ENCODE measurements at places on chromosomes 7 and 10.

- DNase-seq = no peak
Measured at GRCh38 chr7:5652829-5653228, 128.6 kb downstream of the RNF216 start.

GRCh38 chr10:22646388-22646853 lies 68.0 kb downstream of the PIP4K2A start:
- no peak for DNase-seq

DNA sequence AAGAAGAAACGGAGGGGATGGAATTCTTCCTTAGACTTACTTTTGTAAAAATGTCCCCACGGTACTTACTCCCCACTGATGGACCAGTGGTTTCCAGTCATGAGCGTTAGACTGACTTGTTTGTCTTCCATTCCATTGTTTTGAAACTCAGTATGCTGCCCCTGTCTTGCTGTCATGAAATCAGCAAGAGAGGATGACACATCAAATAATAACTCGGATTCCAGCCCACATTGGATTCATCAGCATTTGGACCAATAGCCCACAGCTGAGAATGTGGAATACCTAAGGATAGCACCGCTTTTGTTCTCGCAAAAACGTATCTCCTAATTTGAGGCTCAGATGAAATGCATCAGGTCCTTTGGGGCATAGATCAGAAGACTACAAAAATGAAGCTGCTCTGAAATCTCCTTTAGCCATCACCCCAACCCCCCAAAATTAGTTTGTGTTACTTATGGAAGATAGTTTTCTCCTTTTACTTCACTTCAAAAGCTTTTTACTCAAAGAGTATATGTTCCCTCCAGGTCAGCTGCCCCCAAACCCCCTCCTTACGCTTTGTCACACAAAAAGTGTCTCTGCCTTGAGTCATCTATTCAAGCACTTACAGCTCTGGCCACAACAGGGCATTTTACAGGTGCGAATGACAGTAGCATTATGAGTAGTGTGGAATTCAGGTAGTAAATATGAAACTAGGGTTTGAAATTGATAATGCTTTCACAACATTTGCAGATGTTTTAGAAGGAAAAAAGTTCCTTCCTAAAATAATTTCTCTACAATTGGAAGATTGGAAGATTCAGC lies 158.7 kb upstream of the LANCL2 start:
- no peak for DNase-seq

- DNase-seq = no peak
Measured at GRCh38 chr7:31814187-31814586, 127.2 kb downstream of the PPP1R17 start.

- DNase-seq = no peak
Measured at GRCh38 chr10:3500408-3500856, 284.6 kb downstream of the KLF6 start.

GRCh38 chr10:50850578-50851230 lies 34.7 kb downstream of the A1CF start:
- DNase-seq = no peak

DNA sequence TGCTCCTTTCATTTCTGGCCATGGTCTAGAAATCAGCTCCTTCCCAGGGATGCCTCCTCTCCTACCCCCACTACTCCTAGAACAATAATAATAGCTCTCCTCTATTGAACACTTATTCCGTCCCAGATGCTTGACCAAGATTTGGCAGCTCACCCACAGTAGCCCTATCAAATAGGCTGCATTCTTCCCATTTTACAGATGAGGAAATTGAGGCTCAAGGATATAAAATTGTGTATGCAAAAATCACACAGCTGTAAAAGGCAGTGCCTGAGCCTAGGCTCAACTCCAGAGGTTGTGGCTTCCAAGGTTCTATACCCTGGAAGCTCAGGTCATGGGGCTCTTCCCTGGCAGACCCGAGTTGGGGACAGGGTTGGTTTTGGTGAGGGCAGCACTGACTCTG lies 82.3 kb downstream of the C10orf105 start:
- no peak for DNase-seq

DNA sequence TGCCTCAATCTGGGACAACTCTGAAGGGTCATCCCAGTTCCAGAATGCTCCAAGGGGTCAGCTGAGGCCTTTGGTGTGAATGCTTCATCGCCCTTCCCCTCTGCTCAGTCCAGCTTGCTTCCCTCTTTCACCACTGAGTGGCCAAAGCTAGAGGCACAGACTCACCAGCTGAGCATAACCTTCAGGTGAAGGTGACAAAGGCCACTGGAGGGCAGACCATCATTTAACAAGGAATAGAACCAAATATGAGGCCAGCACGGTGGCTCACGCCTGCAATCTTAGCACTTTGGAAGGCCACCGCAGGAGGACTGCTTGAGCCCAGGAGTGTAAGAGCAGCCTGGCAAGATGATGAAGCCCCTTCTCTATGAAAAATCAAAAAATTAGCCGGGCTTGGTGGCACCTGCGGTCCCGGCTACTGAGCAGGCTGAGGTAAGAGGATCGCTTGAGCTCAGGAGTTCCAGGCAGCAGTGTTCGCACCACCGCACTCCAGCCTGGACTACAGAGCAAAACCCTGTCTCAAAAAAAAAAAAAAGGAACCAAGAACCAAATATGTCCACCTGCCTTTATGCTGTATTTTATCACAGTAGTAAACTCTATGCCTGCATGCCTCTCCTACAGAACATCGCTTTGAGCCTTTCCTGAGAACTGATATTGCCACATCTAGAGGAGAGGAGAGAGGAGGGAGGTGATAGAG lies 13.4 kb downstream of the PRKAG2 start:
- no peak for DNase-seq

GRCh38 chr7:82745117-82745516 lies 301.5 kb upstream of the CACNA2D1 start:
- DNase-seq = no peak

- peak; percentile 51 for DNase-seq
Measured at GRCh38 chr10:125629758-125630376, 53.1 kb downstream of the TEX36 start.

GRCh38 chr10:65430979-65431378 lies 1494.9 kb upstream of the LRRTM3 start:
- no peak for DNase-seq

DNA sequence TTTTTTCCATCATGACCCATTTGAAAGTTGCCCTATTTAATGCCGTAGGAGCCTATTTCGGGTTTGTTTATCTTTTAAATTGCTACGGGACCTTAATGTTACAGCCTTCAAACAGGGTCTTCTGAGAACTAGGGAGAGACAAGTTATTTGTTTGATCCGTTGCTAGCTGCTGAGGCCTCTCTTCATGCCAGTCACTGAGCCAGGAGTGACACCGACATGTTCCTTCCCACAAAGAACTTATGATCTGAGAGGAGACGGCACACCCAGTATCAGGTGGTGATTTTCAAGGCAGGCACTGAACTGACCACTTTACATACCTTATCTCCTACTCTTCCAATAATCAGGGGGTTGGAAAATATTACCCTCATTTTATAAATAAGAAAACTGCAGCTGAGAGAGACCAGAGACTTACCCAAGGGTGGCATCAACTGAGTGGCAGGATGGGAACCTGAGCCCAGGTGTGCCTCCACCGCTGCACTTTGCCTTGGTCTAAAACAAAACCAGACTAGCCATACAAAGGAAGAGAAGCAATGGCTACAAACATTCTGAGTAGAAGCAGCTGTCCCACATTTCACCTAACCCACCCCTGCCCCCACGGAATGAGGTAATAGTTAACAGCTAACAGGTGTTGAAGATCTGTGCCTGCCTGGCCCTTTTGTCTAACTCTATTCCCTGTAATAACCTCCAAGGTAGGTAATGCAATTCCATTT lies 40.5 kb downstream of the PPP1R3C start:
- no peak for DNase-seq

- DNase-seq = no peak
Measured at GRCh38 chr10:129024046-129024445, 443.0 kb upstream of the MGMT start.

- no peak for DNase-seq
Measured at GRCh38 chr7:41887416-41887815, 184.5 kb upstream of the INHBA start.

DNA sequence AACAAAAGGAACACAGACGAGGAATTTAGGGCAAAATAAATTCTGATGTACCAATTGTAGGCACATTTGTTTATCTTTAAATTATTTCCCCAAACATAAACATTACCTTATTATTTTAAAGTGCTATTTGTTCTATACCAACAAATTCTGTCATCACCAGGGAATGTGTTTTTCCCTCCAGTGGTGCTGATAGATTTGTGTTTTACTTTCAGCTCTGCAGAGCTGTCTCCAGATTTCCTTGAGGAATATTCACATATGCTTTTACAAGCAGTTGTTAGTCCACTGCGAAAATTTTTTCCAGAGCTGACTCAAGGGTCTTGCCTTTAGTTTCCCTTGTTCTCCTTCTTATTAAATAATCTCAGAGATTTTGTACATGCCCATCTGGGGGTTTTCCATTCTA lies 362.8 kb downstream of the PHF14 start:
- DNase-seq = no peak

DNA sequence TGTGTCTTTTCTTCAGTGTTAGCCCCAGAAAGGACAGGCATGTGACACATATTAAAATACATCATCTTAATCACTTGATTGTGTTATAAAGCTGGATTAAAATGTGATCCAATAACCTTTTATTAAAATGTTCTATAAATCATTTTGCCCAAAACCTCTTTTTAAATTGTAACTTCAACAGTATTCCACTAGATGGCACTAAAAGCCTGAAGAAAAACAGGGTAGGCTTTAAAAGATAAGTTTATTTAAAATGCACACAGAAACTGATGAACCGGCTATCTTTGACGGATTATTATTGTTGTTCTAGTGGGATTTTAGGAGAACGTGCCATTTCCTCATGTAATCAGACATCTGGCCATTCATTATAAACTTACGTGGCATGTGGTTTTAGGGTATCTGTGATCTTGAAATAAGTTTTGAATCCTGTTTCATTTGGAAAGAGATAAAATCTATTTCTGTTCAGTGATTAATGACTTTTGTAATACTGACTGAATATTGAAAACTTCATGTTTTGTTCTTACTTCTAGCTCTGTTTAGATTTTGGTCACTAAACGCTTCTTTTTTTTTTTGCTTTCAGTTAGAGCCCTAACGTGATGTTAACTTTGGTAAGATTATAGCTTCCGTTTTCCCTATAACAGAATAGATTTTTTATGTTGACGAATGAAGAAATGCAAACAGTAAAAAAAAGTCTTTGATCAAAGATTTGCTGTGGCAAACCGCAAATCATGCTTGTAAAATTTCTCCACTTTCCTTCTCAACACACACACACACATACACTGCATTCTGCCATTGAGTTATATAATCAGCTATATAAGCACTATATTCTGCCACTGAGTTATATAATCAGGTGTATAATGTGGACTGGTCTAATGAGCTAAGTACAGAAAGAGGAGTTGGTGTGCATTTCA lies 13.6 kb downstream of the VPS50 start:
- DNase-seq = peak; percentile 48

- DNase-seq = no peak
Measured at GRCh38 chr10:35726846-35727245, 84.8 kb upstream of the FZD8 start.

DNA sequence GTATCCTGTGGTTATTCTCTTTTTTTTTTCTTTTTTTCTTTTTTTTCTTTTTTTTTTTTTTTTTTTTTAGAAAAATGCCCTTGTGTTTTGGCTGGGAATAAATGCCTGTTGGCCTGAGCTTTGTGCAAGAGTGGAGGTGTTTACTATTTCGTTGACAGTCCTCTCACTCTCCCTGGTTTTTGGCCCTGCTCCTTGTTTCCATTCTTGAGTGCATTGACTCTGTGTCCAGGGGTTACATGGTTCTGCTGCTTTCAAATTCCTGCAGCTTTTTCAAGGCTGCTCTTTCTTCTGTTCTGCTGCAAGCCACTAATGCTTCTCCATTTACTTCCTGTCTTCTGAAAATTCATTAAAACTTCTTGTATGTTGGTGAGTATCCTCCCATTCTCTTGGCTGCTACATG lies 59.7 kb upstream of the TBX20 start:
- no peak for DNase-seq

GRCh38 chr7:70523249-70523988 lies 608.5 kb upstream of the GALNT17 start:
- no peak for DNase-seq

DNA sequence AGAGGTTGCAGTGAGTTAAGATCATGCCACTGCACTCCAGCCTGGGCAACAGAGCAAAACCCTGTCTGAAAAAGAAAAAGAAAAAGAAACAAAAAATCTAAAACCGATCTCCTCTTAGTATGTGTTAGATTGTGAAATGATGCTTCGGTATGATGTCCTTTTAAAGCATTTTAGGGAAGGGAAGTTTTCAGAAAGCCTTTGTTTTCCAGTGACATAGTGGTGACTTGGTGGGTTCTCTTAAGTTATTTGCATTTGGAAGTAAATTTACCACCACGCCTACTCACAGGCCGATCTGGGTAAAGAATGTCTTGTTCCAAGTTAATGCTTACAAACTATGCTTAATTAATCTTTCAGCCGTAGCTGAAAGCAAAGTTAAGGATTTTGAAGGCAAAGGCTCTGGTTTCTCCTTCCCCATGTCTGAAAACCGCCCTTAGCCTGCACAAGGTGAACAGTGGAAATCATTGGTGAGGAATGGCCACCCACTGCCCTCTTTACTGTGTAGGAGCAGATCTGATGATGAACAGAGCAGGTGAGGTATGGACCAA lies 10.7 kb downstream of the MTURN start:
- no peak for DNase-seq

DNA sequence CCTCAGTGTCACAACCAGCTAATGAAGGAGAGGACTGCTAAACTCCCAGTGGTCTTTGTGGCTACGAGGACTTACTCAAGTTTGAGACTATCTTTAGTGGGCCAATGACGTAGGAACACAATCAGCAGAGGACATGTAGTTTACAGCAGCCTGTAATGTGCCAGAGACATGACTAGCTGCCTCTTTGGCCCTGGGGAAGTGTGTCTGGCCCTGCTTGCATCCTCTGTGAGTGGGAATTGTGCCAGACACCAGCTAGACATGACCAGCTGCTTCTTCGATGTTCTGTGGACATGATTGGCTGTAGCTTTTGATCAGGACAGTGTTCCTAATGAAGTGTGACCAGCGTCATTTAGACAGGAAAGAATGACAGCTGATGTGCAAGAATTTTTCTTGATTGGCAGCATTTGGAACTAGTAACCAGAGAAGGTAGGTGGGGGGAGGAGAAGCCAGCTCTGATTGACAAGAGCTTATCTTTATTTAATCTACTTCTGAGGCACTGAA lies 141.7 kb downstream of the AUTS2 start:
- no peak for DNase-seq

DNA sequence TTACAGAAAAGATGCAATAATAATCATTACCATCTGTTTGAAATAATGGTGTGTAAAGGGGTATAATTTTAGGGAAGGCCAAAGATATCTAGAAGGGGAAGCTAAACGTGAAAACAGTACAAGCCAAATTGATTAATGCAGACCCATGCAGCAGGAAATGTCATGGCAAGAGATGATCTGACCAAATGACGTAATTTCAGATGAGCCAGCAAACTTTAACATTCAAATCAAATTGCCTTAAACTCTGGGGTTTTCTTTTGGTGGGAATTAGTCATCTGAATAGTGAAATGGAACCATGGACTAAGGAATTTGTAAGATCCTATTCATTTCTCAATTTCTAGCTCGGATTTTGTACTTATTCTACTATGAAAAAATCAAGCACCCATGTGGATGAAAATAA lies 21.4 kb upstream of the SCIN start:
- DNase-seq = no peak

Measured in SW 1271 (cell line).